Activated naive CD8-positive, alpha-beta T cell treated with anti-CD3 and anti-CD28 coated beads for 36 hours (primary cell): ENCODE measurements at places on chromosomes 1 and 21. TPM values are rescaled to one million over a fixed set of nuclear protein-coding genes. Genes with fewer than 3 reads are reported as not detected.
A peak's percentile ranks its signal among the peaks of the same experiment; 100 is the strongest.

Gene PAQR6
- 4.4 TPM for total RNA-seq

Gene LRRC3
- total RNA-seq, result 1.9 TPM

Gene MSH4
- total RNA-seq, result 0.35 TPM

GRCh38 chr1:153465811-153466636 is 5.6 kb upstream of the S100A7 start:
- H3K36me3 ChIP-seq, result no peaks in the 10 kb centered on the region
- peaks cover 2% of the 10 kb centered on the region for H3K4me1 ChIP-seq
- no peak overlapping the region for H3K27ac ChIP-seq
- H3K4me3 ChIP-seq, result no peak overlapping the region

DNA sequence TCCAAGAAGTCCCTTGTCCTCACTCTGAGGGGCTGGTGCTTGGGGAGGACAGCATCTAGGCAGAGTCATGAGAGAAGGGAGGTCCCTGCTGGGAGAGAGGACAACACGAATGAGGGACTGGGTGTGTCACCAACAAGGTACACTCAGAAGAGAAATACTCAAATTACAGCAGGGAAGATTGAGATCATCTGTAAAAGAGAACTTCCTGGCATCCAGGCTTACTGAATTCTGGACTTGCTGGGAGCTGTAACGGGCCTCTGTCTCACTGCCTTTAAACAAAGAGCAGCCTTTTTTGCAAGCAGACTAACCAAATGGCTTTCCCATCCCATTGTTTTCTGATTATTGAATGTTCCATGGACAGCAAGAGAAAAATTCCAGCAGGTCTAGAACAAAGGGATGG is 195.7 kb upstream of the RAB4A start:
- no peak for DNase-seq
- H3K27ac ChIP-seq, result no peak overlapping the region
- H3K36me3 ChIP-seq, result no peaks in the 10 kb centered on the region
- no peak overlapping the region for H3K4me3 ChIP-seq

- H3K27ac ChIP-seq, result peak overlapping the region; percentile 91
- H3K4me1 ChIP-seq, result peaks cover 50% of the 10 kb centered on the region
- peak overlapping the region; percentile 83 for H3K4me3 ChIP-seq
- peaks cover 35% of the 10 kb centered on the region for H3K36me3 ChIP-seq
Observed at GRCh38 chr1:24643363-24644099, 429 bp downstream of the SRRM1 start.

- H3K27me3 ChIP-seq, result no peaks in the 10 kb centered on the region
- DNase-seq, result no peak
- H3K4me1 ChIP-seq, result peaks cover 33% of the 10 kb centered on the region
- H3K36me3 ChIP-seq, result no peaks in the 10 kb centered on the region
Observed at GRCh38 chr1:31828341-31828740, 12.5 kb upstream of the SPOCD1 start.

- H3K27me3 ChIP-seq, result no peaks in the 10 kb centered on the region
- H3K27ac ChIP-seq, result peak overlapping the region; percentile 57
- no peak for DNase-seq
- H3K4me3 ChIP-seq, result no peak overlapping the region
- H3K36me3 ChIP-seq, result peaks cover 61% of the 10 kb centered on the region
- H3K4me1 ChIP-seq, result peaks cover 3% of the 10 kb centered on the region
Observed at GRCh38 chr1:12573015-12573825, 44.8 kb downstream of the DHRS3 start.

DNA sequence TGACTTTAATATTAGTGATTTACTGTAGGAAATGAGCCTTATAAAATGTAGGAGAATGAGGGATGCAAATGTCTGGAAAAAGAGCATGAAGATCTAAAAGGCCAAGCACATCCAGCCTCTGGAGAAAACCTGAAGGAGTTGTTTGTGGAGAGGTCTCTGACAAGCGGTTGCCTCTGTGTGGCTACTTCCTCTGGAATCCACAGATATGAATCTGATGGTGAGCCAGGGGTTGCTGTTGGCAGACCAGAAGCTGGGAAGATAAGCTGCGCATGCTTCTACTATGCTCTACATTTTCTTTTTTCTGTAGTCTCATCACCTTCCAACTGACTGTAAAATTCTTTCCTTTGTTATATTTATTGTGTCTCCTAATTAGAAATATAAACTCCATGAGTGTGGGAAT is 248.6 kb downstream of the OLFM3 start:
- DNase-seq, result no peak
- no peaks in the 10 kb centered on the region for H3K36me3 ChIP-seq
- no peak overlapping the region for H3K4me3 ChIP-seq

DNA sequence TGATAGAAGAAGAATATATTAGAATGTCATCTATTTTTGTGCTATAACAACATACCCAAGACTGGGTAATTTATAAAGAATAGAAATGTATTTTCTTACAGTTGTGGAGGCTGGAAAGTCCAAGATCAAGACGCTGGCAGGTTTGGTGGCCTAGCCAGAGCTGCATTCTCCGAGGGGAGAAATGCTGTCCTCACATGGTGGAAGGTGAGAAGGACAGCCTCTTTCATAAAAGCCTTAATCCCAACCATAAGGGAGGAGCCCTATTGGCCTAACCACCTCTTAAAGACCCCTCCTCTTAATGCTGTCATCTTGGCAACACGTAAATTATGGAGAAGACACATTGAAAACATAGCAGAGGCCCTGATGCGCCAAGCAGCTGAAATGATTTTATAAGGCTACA is 60.1 kb upstream of the KAZN start:
- H3K27ac ChIP-seq, result no peak overlapping the region
- H3K27me3 ChIP-seq, result peaks cover 17% of the 10 kb centered on the region
- H3K4me3 ChIP-seq, result no peak overlapping the region
- no peak for DNase-seq

- peaks cover 27% of the 10 kb centered on the region for H3K36me3 ChIP-seq
- DNase-seq, result no peak
- H3K27me3 ChIP-seq, result no peaks in the 10 kb centered on the region
- no peak overlapping the region for H3K4me3 ChIP-seq
- H3K27ac ChIP-seq, result no peak overlapping the region
- H3K4me1 ChIP-seq, result peaks cover 27% of the 10 kb centered on the region
Observed at GRCh38 chr1:27414091-27414490, 21.7 kb downstream of the GPR3 start.

GRCh38 chr1:241747992-241748391 is 95.9 kb downstream of the WDR64 start:
- H3K36me3 ChIP-seq, result no peaks in the 10 kb centered on the region
- no peak overlapping the region for H3K4me3 ChIP-seq
- no peaks in the 10 kb centered on the region for H3K27me3 ChIP-seq
- no peak overlapping the region for H3K27ac ChIP-seq
